Activated CD8-positive, alpha-beta T cell treated with anti-CD3 and anti-CD28 coated beads for 36 hours (primary cell): ENCODE measurements at places on chromosomes 2 and 18. TPM values are rescaled to one million over a fixed set of nuclear protein-coding genes. Genes with fewer than 3 reads are reported as not detected.

GRCh38 chr2:48991415-48992131, 162.7 kb downstream of the FSHR start:
- no peaks in the 10 kb centered on the region for H3K27me3 ChIP-seq
- H3K36me3 ChIP-seq: no peaks in the 10 kb centered on the region
- no peak overlapping the region for H3K27ac ChIP-seq
- DNase-seq: no peak
- no peak overlapping the region for H3K4me3 ChIP-seq

- H3K27me3 ChIP-seq: peaks cover 6% of the 10 kb centered on the region
- H3K27ac ChIP-seq: no peak overlapping the region
- no peaks in the 10 kb centered on the region for H3K4me1 ChIP-seq
- H3K36me3 ChIP-seq: no peaks in the 10 kb centered on the region
Measured at GRCh38 chr2:134818321-134818720, 20.1 kb upstream of the ACMSD start.

- DNase-seq: peak; percentile 64
- peaks cover 36% of the 10 kb centered on the region for H3K4me1 ChIP-seq
- peaks cover 68% of the 10 kb centered on the region for H3K27me3 ChIP-seq
- H3K27ac ChIP-seq: no peak overlapping the region
Measured at GRCh38 chr2:156321243-156321904, 11.1 kb downstream of the NR4A2 start.

DNA sequence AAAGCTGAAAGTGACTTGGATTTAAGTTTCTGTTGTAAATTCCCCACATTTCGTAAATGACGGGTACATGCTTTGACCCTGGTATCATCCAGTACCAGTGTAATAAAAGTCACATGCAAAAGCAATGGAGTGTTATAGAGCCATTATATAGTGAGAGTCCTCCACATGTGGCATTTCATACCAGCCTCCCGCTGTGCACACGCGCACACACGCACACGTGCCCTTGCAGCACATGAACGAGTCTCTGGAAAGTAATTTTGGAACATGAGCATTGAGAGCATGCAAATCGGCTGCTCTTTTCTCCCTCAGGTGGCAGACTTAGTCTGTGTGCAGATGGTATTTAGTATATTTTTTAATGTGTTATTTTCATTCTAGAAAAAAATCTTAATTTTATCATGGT, 198.1 kb downstream of the ZNF407 start:
- peaks cover 7% of the 10 kb centered on the region for H3K36me3 ChIP-seq
- no peak for DNase-seq
- peaks cover 14% of the 10 kb centered on the region for H3K4me1 ChIP-seq
- no peak overlapping the region for H3K27ac ChIP-seq
- H3K4me3 ChIP-seq: no peak overlapping the region
- no peaks in the 10 kb centered on the region for H3K27me3 ChIP-seq

GRCh38 chr2:49928551-49928950, 774.2 kb upstream of the FSHR start:
- H3K36me3 ChIP-seq: no peaks in the 10 kb centered on the region
- H3K27me3 ChIP-seq: no peaks in the 10 kb centered on the region
- H3K27ac ChIP-seq: no peak overlapping the region

DNA sequence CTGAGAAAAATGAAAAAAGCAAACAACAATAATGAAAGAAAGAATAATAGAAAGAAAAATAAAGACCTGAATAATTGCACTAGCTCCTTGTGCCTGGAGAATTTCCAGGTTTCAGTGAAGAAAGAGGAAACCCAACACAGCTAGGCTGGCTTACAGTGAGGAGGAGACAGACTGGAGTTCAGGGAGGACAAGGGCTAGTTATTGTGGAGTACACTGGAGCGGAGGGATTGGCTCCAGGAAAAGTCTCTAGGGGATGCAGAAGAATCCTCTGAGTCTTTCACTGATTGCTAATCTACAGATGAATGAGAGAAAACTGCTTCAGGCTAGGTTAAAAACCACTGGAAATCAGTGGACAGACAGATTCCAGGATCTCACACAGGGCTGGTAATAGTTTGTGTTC, 163.6 kb upstream of the RBMS1 start:
- peaks cover 6% of the 10 kb centered on the region for H3K27me3 ChIP-seq
- DNase-seq: no peak
- H3K27ac ChIP-seq: no peak overlapping the region
- H3K4me3 ChIP-seq: no peak overlapping the region

GRCh38 chr18:48678237-48679115, 139.6 kb downstream of the CTIF start:
- H3K4me3 ChIP-seq: no peak overlapping the region
- H3K27ac ChIP-seq: no peak overlapping the region
- H3K36me3 ChIP-seq: no peaks in the 10 kb centered on the region
- no peak for DNase-seq
- H3K4me1 ChIP-seq: peaks cover 2% of the 10 kb centered on the region
- no peaks in the 10 kb centered on the region for H3K27me3 ChIP-seq

DNA sequence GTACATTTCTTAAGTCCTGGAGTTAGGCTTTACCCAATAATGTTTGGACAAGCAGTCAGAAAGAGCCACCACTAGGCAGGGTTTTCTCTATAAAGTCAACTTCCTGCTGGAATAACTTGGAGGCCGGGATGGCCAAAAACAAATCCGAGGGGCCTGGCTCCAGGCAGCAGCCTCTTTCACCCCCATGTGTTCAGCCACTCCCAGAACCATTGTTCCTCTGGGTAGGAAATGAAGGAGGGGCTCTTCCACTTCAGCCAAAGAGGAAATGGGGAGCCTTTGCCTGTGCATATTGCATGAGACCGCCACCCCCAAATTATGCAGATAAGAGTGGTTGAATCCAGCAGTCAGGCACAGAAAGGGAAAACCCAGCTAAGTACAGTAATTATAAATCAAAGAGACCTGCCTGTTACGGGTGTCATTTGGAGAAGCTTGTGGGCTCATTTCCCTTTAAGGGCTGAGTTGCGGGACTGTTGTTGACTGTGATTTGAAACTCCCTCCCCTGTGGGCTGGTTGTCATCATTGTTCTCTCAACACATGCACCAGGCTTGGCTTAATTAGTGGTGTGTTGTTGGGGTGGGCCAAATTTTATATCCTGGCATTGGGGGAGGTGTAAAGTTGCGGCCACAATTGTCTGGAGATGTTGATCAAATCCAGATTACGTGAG, 212.8 kb upstream of the SOX11 start:
- no peaks in the 10 kb centered on the region for H3K4me1 ChIP-seq
- peak; percentile 2 for DNase-seq

Gene NEU2
- not detected for total RNA-seq

Gene KCNE4
- not detected for total RNA-seq

Gene SNORC
- 2.1 TPM for total RNA-seq

Gene STAT4
- 72.2 TPM for total RNA-seq
